Stimulated activated CD4-positive, alpha-beta T cell treated with anti-CD3 and anti-CD28 coated beads, TNF-alpha, amount 100 ng/mL, for 1 hour (primary cell): ENCODE measurements at places on chromosomes 5 and 9.

DNA sequence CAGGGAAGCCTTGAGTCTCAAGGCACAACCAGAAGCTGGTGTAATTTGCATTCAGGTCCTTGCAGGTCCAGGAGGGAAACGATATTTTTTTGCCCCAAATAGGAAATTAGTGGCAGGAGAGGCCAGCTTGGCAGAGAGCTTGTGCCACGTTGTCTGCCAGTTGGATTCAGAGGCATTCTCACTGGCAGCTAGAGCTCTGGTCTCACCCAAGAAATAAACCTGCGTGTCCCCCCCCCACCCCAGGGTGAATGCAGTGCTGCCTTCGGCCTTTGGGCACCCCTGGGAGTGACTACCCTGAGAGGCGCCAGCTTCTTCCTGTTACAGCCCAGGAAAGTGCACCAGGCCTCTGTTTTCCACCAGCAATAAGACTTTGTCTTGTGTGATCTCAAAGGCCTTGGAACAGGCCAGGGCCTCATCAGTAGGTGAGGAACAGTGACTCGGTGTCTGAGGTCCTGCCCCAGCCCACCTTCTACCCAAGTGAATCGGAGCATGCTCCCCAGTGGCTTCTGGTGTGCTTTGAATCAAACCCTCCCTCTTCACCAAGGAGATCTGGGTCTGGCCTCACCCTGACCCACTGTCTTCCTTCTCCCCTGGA lies 68.4 kb downstream of the HSPA4 start:
- no peak for DNase-seq

- no peak for DNase-seq
These were observed 15.6 kb downstream of the ENTREP1 start for GRCh38 chr9:69340631-69341030.

GRCh38 chr9:104494808-104495207 lies 9.3 kb upstream of the OR13F1 start:
- no peak for DNase-seq

DNA sequence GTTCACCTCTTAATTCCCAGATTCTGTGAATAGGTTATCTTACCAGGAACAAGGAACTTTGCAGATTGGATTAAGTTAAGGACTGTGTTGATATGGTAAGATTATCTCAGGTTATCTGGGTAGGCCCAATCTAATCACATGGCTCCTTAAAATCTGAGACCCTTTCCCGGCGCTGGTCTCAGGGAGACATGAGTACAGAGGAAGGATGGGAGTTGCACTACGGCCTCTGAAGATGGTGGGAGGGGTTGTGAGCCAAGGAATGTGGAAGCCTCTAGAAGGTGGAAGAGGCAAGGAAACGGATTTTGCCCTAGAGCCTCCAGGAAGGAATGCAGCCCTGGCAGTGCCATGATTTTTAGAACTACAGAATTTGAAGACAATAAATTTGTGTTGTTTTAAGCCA lies 95.1 kb downstream of the AK8 start:
- no peak for DNase-seq

DNA sequence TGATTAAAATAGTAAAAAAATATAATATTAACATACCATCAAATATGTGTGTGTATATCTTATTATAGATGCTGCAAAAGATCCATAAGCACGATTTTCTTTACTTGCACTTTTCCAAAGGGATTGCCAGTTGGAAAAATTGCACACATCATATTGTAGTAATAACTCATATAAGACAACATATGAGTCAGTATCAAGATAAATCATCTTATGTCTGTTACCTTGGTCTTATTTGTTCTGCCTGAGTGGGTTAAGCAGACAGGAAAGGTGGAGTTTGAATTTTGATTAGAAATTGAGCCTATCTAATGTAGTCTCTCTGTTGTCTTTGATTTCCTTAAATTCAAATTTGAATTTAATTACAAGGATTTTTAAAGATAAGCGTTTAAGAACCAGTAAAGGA lies 24.6 kb downstream of the LYSMD3 start:
- no peak for DNase-seq

DNA sequence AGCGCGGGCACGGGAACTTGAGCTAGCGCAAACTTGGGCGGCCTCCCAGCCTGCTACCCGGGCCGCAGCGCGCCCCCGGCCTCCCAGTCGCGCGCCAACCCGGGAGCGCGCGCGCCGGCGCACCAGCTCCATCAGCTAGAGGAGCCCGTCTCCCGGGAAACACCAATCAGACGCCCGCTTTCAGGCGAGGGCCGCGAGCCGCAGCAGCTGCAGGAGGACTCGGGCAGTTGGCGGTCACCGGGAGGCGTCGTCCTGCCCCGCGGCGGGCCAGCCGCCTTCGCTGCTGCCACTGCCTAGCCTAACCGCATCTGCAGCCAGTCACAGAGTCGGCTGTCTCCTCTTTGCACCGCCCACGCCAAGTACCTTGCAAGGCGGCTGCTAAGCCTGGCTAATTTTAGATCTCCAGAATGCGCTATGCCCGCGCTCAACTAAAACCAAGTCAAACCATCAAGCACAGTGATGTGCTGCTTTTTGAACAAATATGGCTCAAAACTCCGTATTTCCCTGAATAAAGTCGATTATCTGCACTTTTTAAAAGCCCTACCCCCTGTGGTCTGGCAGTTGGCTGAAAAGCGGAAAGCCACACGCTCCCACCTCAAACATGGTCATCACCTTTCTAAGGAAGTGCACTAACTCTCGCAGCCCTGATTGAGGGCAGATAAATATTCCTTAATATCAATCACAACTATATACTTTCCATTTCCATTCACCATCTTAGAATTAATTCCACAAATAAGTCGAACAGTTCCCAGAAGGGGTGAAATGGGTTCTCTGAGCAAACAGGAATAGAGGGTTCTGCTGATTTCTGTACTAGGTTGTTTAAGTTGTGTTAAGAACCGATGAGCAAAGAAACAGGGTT lies 221.8 kb downstream of the MEF2C start:
- DNase-seq, result no peak

GRCh38 chr5:1273745-1274144 lies 21.1 kb downstream of the TERT start:
- DNase-seq, result no peak

DNA sequence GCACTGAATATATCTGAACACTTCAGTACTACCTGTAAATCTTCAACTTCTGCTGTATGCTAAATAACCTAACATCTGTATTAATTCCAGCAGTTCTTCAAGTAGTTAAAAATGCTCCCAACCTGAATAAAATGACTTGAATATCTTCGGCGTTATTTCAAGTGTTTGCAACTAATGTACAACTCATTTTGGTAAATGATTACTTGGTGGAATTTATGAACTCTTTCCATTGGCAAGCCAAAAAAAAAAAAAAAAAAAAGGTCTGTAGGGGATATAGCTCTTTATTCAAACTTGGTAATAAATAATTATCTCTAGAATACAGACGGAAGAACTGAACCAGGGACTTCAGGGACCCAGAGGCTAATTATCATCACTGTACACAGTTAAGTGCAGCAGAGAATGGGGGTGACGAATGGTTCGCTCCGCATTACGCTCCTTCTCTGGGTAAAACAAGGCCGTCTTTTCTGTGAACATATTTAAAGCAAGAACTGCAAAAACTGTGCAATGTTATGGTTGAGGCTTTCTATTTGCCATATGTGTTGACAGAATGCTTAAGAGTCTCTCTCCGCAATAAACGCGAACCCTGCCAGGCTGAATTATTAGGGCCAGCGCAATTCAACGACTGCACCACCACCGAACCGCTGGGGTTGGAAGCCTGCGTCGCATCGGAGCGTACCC lies 1.9 kb upstream of the ERBIN start:
- DNase-seq, result no peak
